ENCODE measurements at places on chromosomes 3 and 15. TPM values are rescaled to one million over a fixed set of nuclear protein-coding genes. Genes with fewer than 3 reads are reported as not detected.

DNA sequence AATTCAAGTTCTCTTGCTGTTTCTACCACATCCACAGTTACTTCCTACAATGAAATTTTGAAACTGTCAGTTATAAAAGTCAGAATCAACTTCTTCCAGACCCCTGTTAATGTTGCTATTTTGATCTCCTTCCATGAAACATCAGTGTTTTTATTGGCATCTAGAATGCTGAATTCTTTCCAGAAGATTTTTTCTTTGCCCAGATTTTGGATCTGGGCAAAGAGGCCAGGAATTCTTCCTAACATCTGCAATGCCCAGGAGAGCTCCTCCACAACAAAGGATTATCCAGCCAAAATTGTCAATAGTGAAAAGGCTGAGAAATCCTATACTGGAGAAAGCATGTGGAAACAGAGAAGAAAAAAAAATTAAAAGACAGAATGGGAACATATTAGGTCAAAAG lies 75.5 kb downstream of the SERPINI1 start:
- no peak overlapping the region for H3K4me3 ChIP-seq
- no peak overlapping the region for H3K27ac ChIP-seq
- H3K36me3 ChIP-seq, result no peaks in the 10 kb centered on the region
- H3K27me3 ChIP-seq, result no peaks in the 10 kb centered on the region
- peaks cover 29% of the 10 kb centered on the region for H3K4me1 ChIP-seq
- no peak for DNase-seq

- no peak for DNase-seq
- no peak overlapping the region for H3K4me3 ChIP-seq
- no peaks in the 10 kb centered on the region for H3K36me3 ChIP-seq
- peak overlapping the region; percentile 1 for H3K27ac ChIP-seq
These were observed 205.0 kb downstream of the LPP start for GRCh38 chr3:188358787-188359493.

- H3K4me3 ChIP-seq, result no peak overlapping the region
- H3K4me1 ChIP-seq, result no peaks in the 10 kb centered on the region
- no peak for DNase-seq
- H3K27ac ChIP-seq, result no peak overlapping the region
- no peaks in the 10 kb centered on the region for H3K36me3 ChIP-seq
These were observed 61.5 kb upstream of the FNDC3B start for GRCh38 chr3:171977860-171978259.

- H3K36me3 ChIP-seq, result no peaks in the 10 kb centered on the region
- H3K4me3 ChIP-seq, result no peak overlapping the region
- DNase-seq, result no peak
- no peaks in the 10 kb centered on the region for H3K27me3 ChIP-seq
These were observed 341.0 kb upstream of the RASGRP1 start for GRCh38 chr15:38905632-38906031.

- peak overlapping the region; percentile 73 for H3K27ac ChIP-seq
- H3K36me3 ChIP-seq, result no peaks in the 10 kb centered on the region
- DNase-seq, result no peak
These were observed 747 bp downstream of the SORD start for GRCh38 chr15:45023659-45024225.

DNA sequence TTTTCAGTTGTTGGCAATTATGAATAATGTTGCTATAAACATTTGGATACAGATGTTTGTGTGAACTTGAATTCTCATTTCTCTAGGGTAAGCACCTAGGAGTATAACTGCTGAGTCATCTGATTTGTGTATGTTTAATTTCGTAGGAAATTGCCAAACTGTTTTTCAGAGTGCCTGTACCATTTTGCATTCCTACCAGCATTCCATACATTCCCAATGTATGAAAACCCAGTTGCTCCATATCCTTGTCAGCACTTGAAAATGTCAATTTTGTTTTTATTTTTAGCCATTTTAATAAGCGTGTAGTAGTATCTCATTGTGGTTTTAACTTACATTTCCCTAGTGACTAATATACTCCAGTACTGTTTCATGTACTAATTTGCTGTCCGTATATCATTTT lies 98.5 kb upstream of the TSC22D2 start:
- DNase-seq, result no peak
- H3K4me3 ChIP-seq, result no peak overlapping the region
- no peaks in the 10 kb centered on the region for H3K27me3 ChIP-seq
- peaks cover 11% of the 10 kb centered on the region for H3K4me1 ChIP-seq
- no peaks in the 10 kb centered on the region for H3K36me3 ChIP-seq

DNA sequence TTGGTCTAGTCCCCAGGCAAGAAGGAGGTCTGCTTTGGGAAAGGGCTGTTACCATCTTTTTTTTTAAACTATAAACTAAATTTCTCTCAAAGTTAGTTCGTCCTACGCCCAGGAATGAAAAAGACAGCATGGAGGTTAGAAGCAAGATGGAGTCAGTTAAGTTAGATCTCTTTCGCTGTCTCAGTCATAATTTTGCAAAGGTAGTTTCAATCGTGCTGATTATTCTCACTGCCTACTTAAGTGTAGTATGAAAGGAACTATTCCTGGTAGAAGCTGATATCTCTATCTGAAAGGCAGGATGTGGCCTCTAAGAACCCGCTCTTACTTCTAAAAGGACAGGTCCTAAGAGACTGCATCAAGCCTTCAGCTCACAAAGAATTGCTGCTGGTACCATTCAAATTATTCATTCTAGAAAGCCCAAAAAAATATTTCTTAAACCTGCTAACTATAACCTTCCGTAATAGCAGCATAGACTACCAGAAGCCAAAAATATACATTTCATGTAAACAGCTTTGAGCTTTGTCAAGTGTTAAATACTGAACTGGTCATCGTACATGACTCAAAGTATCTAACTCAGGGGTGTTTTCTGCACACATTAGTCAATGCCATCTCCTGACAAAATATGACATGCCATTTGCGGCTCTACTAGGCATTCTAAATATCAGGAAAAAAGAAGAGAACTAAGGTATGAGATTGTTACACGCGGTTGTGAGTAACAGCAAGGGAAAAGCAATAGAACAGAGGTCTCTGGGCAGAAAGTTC lies 96.0 kb upstream of the CCDC80 start:
- no peak overlapping the region for H3K4me3 ChIP-seq
- no peaks in the 10 kb centered on the region for H3K4me1 ChIP-seq
- H3K27ac ChIP-seq, result no peak overlapping the region
- no peaks in the 10 kb centered on the region for H3K36me3 ChIP-seq

GRCh38 chr3:113912552-113913236 lies 35.1 kb upstream of the ZDHHC23 start:
- DNase-seq, result no peak
- H3K27me3 ChIP-seq, result no peaks in the 10 kb centered on the region
- no peak overlapping the region for H3K4me3 ChIP-seq

Gene ALDH1L1
- 32.5 TPM for total RNA-seq

Gene SAMD7
- not detected for total RNA-seq

Gene RTP1
- total RNA-seq, result not detected

All from sigmoid colon (tissue), 7 donors.